Effector CD4-positive, alpha-beta T cell (primary cell): ENCODE measurements at places on chromosomes 1 and 21.

DNA sequence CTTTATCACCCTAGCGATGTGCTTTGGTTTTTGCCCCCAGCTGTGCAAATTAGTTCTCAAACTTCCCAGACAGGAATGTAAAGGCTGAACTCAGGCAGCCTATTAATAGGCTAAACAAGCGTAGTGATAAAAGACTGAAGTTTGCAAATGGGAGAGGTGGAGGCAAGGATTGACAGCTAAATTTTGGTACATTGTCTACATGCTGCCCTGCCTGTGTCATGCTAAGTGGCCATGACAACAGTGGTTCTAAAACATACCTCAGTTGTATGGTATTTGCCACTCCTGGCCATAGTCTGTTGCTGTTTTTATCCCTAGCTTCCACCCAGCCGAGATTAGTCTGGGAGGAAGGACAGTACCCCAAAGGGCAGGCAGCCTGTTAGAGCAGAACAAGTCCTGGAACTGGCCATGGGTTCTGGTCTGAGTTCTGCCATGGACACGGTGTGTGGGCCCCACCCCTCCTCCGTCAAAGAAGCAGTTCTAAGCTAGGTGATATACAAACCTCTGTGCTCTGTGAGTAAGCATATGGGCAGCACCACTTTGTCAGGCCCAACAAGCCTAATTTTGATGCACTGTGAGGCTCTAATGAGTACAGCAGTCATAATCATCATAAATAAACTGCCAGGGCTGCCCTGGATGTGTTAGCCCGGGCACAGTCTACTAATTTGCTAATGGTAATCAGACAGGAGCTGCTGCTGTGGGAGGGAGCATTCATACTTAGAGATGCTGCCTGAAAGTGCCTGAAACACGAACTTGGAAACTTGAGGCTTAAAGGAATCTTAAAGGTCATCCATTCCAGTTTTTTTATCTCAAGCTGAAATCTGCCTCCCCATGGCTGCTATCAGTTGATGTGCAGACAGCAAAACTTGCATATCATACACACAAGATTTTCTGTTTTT is 177.1 kb downstream of the HHAT start:
- DNase-seq: no peak

DNA sequence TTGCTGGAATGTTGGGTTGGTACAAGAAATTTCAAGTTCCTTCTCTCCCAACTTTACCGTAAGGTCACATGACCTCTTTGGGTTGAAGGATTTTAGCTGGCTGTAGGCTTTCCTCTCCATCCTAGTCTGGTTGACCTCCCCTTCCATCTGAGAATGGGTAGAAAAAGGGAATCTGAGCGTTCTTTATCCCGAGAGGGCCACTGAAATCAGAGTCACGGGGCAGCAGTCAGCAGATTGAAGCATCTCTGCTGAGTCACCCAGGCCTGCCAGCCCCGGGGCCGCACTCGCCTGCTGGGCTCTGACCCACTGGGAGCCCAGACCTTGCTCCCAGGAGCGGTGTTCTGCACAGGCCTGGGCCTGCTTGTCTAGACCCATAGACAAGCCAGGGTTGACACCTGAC is 31.0 kb downstream of the TMCC2 start:
- no peak for DNase-seq

DNA sequence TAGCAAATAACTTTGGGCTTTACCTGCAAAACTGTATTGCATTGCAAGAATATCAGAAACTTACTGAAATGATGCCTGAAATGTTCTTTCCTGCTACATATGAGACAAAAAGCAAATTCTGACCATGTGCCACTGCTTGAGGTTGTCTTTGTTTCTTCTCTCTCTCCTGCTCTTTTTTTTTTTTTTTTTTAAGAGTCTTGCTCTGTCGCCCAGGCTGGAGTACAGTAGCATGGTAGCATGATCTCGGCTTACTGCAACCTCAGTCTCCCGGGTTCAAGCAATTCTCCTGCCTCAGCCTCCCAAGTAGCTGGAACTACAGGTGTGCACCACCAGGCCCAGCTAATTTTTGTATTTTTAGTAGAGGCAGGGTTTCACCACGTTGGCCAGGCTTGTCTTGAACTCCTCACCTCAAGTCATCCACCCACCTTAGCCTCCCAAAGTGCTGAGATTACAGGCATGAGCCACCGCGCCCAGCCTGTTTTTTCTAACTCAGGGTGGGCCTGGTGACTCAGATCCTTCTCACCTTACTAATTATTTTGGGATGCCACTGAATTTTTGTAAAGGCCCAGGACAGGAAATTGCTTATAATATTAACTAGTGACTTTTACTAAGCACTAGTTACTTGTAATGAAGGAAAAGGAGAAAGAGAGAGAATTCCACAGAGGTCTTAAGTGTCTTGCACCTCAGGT is 35.9 kb downstream of the DNASE2B start:
- DNase-seq: no peak

GRCh38 chr1:110091381-110091780 is 20.9 kb upstream of the UBL4B start:
- no peak for DNase-seq

- no peak for DNase-seq
Observed at GRCh38 chr1:18360251-18360650, 120.5 kb upstream of the KLHDC7A start.

DNA sequence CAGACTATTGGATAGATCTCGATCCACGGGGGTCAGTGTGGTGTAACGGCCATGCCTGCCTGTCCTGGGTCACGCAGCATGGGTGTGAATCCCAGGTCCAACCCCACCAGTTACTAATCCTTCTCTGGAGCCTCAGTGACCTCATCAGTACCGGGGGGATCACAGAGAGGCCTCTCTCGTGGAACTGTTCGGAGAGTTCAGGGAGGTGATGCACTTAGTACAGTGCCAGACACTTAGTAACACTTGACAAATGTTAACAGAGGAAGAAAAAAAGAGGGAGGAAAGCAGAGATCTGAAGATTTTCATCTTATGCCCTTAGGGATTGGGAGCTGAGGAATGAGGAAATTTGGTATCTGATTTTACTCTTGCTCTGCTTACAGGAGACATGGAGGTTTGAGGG is 2.9 kb downstream of the ABCA4 start:
- no peak for DNase-seq

DNA sequence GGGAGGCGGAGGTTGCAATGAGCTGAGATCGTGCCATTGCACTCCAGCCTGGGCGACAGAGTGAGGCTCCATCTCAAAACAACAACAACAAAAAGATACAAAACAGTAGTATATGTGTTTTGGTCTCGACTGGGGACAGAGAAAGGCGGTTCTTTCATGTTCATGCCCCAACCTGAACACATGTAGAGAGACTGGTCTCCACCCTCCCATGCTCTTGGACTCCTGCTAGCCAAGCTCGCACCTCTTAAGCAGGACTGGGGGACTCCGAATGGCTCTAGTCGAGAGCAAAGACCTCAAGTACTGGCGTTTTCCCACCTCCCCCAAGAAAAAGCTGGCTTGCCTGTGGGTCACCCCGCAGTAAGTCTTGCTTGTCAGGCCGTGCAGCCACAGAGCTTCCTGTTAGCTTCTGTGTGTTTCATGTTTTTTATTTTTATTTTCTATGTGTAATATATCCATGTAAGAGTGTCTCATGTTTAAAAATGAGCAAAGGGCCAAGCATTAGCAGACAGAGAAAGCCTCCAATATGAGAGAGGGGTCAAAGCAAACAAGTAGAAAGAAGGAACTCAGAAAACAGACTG is 91.6 kb downstream of the SCCPDH start:
- no peak for DNase-seq

GRCh38 chr1:189152685-189153084 is 1325.0 kb downstream of the BRINP3 start:
- no peak for DNase-seq

GRCh38 chr1:209318181-209319056 is 265.1 kb upstream of the CAMK1G start:
- DNase-seq: no peak

GRCh38 chr1:12153181-12153785 is 13.5 kb upstream of the TNFRSF1B start:
- no peak for DNase-seq
